ENCODE measurements at places on chromosomes 11 and 22. TPM values are rescaled to one million over a fixed set of nuclear protein-coding genes. Genes with fewer than 3 reads are reported as not detected.

GRCh38 chr11:34176751-34177209 is 71.4 kb downstream of the NAT10 start:
- no peak for DNase-seq

The MPPED1 gene
- not detected for total RNA-seq

DNA sequence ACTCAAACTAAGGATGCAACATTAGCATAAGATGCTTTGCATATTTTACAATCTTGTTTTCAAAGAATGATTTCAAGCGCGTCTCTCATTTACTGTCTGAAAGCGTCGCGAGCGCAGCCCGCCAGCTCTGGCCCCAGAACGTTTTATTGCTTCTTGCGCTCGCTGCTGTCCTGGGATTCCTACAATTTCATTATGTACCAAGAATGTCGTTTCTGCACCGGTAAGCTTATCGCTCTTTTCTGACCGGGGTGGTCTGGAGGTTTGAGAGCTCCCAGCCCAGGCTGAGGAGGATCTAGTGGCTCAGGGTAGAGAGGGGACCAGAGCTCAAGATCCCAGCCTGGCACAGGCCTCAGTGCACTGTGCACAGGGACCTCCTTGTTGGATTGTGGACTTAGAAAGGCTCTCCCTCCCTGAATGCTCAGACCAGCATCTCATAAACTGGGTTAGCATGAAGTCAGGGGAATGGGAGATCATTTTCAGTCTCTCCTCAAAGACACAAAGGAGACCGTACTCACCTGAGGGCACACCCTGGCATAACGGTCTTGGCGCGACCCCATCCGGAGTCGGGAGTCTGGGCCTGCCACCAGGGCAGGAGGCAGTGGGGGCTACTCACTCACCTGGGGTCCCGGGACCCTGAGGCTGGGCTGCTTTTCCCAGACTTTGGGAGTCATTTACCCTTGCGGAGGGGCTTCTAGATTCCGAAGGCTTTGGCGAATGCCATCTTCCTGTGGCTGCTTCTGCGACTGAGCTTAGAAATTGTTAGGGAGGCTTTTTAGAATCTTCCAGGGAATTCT is 817.4 kb downstream of the BRD1 start:
- DNase-seq: no peak

DNA sequence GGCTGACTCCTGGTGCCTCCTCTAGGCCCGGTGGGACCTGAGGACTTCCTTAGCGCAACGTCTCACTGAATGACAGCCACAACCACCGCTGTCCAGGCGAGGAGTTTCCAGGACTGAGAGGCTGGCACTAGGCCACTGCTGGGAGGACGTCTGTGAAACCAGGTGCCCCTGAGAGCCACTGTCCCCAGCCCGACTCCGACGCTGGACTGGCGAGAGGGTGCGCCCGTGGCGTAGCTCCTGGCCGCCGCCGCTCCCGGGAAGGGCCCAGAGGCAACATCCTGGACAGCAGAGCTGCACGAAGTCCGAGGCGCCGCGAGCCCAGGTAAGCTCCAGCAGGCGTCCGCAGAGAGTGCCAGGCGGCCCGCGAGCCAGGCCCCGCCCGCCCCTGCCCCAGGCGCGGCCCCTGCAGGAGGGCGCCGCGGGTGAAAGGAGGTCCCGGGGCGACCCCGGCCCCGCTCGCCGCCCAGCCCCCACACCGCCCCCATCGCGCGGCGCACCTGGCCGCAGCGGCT is 525 bp downstream of the DGCR2 start:
- peak; percentile 23 for DNase-seq

The QSER1 gene
- total RNA-seq: 9.0 TPM

DNA sequence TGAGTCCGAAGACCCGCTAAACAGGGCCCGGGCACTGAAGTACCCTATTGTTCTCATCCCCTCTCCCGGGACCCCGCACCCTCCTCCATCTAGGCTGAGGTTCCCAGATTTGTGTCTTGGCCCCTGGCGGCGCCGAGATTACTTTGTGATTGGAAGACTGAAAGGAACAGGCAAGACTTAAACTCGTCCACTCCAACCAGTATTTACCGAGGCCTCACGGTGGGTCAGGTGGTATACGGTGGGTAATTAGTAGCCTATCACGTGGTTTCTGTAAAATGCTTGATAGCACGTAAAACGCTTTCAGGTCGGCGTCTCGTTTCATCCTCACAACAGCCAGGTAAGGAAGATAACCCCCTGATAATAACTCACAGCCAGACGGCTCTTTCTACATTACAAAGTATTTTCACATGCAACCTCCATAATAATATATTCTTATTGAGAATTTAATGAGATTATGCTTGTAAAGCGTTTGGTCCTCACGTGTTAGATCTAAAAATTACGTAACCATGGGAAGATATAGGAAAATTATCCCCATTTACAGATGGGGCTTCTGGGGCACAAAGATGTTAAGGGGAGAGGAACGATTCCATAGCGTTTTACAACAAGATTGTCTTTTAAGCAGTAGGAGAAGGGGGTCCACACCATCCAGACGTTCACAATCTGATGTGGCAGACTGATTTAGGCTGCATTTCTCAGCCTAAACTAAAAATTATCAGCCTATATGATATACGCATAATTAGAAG is 642 bp upstream of the PIK3C2A start:
- DNase-seq: peak; percentile 37

The WNT7B gene
- total RNA-seq: not detected

The ROBO4 gene
- not detected for total RNA-seq

DNA sequence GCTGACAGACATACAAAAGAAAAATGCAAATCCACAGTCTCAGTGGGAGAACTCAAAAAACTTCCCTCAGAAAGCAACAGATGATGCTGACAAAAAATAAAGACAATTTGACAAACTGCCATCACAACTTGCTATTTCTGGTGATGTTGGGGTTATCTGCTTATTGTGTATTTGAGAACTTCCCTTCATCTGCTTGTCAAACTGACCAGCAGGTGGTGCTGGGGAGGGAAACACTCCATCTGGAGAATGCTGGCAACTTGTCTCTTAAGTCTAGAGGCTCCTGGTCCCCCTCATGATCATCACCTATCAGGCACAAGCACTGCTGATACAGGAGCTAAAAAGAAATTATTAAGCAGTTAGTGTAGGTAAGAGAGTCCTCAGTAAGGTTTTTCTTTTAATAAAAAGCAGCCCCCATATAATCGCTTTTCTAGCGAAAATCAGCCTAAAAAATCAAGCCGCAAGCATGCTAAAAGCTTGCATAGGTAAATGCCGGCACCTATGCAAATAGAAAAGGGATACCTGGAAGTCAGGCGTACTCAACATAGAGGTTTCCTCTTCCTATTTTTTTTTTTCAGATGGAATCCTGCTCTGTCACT is 9.8 kb upstream of the FAM111B start:
- peak; percentile 66 for DNase-seq

- peak; percentile 96 for DNase-seq
Measured at GRCh38 chr11:65873318-65874156, 937 bp upstream of the EFEMP2 start.

The MPEG1 gene
- 2.9 TPM for total RNA-seq

The OR10D3 gene
- not detected for total RNA-seq

DNA sequence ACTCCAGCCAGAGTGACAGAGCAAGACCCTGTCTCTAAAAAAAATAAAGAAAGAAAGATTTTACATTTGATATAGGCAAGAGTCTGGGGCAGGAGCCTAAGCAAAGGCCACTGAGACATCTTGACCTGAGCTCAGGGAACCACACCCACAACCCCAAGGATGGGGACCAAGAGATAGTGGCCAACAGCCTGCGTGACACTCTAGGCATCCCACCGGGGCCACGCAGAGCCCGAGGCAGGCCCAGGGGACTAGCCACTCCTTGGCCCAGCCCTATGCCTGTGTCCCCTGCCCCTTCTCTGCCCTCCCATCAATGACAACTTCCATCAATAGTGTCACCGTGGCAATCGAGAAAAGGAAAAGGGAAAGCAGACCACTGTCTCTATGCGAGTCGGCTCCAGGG is 41.1 kb downstream of the MN1 start:
- no peak for DNase-seq

DNA sequence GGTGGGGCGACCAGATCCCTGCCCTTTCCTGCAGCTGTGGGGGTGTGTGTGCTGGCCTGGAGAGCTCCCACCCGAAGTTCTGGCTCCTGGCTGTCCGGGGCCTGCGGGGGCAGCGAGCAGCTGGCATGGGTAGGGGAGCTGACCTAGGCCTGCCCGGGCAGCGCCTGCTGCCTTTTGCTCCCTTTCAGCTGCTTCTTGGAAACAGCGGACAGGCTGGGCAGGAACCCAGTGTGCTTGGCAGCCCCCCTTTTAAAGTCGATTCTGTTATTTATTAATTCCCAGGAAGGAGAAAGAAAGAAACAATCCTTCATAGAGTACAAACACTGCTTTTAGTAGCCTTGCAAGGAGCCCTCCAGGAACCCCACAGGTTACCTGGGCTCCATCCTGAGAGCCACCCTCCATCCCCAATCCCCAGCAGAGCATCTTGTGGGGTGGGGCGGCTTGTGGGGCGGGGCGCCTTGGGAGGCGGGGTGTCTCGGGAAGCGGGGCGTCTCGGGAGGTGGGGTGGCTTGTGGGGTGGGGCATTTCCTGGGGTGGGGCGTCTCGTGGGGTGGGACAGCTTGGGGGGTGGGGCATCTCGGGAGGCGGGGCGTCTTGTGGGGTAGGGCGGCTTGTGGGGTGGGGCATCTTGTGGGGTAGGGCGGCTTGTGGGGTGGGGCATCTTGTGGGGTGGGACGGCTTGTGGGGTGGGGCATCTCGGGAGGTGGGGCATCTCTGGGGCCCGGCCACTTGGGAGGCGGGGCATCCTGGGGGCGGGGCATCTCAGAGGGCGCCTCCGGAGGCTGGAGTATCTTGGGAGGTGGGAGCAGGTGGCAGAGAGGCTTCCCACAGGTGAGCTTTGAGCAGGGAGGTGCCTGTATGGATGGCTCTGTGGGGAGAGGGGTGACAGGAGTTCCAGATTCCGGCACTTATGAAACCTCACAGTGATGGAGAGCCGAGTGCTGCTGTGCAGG is 7.0 kb downstream of the CD81 start:
- DNase-seq: peak; percentile 65

DNA sequence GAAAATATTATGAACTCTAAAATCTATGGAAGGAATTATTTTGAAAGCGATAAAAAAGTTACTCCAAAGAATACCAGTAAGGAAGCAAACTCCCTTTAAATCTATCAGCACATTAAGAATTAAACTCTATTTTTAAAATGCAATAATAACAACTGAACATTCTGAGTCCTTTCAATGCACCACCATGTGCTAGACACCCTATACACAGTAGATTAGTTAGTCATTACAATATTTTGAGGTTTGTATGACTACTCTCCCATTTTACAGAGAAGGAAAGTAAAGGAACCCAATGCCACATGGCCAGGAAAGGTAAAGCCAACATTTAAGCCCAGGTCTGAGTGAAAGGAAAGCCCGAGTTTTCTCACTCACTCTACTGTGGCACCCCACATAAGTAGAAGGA is 17.7 kb downstream of the JAML start:
- no peak for DNase-seq

GRCh38 chr11:72349616-72350218 is 84.6 kb downstream of the CLPB start:
- DNase-seq: no peak

- no peak for DNase-seq
Measured at GRCh38 chr11:66318600-66318970, 1.7 kb upstream of the CD248 start.

DNA sequence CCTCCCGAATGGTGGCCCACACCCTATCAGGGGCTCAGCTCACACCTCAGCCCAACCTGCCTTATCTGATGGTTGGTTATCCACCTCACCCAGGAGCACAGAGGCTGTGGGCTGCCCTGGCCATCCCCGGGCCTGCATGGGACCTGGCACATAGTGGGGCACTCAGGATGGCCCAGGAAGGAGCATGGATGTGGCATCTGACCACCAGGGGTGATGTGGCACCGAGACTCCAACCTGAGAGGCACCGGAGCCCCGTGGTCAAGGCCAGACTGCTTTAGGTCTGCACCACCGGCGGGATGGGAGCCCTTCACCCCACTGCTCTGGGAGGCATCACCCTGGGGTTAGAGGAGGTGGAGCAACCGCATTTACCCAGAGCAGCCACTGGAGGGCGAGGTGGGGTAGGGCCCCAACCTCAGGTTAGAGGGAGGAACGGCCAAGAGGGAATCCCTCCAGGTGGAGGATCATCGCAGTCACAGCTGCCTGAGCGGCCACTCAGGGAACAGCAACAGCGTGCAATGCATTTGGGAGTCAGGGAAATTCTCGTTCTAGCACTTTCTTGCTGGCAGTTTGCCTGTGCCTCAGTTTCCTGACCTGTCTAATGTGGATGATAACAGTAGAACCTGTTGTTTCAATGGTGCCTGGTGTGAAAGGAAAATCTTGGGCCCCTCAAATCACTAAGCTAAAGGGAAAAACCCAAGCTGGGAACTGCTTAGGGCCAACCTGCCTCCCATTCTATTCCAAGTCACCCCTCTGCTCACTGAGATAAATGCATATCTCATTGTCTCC is 52.9 kb upstream of the CARS1 start:
- DNase-seq: no peak

The CYB561A3 gene
- total RNA-seq: 24.4 TPM

DNA sequence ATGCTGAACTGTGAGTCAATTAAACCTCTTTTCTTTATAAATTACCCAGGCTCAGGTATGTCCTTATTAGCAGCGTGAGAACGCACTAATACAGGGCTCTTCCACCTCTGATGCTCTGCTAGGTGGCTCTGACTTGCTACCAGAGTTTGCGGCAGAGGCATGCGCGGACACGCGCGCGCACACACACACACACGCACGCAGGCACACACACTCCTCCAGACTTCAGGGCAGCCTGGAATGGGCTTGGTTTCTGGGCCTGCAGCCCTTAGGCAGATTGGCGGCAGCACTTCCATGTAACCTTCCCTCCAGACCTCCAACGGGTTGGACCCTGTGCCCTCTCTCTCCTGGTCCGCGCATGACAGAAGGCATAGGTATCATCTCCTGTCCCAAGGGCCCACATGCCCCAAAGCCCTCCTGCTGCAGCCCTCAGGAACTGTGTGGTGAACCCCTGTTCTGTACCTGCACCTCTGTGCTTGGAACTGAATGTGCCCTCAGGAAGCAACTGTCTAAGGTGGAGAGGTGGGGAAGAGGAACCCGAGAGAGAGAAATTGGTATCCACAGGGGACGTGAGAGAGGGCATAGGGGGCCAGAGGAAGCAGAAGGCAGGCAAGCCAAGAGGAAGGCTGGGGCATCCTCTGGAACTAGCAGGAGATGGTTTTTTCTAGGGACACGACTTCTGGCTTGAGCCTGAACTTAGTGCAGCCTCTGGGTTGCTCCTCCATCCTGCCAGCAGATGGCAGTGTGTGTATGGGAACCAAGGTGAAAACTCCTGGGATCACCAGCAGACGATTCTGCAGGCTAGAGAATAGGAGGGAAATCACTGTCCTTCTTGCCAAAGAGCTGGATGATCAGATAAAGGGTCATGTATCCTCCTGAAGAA is 23.4 kb upstream of the RIC3 start:
- peak; percentile 23 for DNase-seq

DNA sequence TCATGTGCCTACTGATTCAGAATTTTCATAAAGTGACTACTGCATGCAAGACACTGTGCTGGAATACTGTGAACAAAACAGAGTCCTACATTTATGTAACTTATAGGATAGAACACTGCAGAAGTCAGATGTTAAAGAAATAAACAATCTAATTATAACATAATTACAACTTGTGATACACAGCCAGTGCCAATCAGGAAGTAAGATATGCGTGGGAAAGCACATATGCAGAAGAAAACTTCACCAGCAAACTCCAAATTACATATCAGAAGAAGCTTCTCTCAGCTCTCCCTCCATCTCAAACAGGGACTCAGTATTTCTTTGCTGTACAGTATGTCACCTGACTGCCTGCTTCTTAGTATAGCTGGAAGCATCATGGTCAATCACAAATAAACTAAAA is 37.4 kb downstream of the PAK1 start:
- no peak for DNase-seq

Measured in CD4-positive, alpha-beta T cell (primary cell).